ENCODE measurements at places on chromosomes 5 and 9. TPM values are rescaled to one million over a fixed set of nuclear protein-coding genes. Genes with fewer than 3 reads are reported as not detected.

The UNC5A gene
- total RNA-seq, result not detected

- no peak for DNase-seq
Measured at GRCh38 chr5:15243301-15244020, 256.5 kb upstream of the FBXL7 start.

DNA sequence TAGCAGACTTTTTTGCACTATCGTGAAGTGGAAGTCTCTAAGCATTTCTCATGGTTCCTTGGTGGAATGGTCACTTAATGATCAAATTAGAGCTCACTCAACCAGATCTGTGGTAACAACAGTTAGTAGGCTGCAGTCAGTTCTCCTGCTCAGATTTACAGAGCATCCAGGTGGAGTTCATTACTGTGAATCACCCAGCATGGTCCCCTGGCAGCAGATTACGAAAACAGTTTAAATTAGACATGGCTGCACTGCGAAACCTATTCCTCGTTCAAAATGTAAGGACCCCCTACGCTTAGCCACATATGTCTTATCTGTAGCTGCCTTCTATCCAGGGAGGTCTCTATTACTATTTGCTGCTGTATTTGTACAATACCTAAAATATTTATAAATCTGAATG lies 823.6 kb upstream of the ARRDC3 start:
- no peak for DNase-seq

DNA sequence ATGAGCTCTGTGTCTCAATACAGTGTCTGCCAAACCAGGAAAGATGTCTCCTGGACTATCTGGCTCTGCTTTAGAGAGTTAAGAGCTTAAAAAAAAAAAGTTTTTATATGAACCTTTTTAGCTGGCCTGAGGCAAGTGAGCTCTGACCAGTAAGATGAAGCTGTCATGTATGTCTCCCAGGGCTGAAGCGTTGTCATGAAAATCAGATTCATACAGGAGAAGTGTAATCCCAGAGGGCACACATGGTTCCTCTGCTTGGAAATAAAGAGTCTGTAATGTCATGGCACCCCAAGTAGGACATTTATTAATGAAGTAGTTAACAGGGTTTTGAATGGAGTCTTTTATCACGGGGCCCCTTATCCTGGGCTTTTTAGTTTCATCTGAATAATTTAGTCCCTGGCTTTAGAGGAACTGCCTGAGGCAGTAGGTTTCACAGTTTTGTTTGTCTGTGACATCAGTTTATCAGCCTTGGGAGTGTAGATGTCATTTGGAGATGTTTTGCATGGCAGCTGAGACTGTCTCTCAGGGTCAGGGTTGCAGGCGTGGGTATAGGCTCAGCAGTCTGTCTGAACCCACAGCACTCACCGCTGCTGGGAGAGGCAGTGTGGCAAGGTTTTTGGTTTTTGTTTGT lies 223.3 kb downstream of the DIRAS2 start:
- DNase-seq, result no peak

DNA sequence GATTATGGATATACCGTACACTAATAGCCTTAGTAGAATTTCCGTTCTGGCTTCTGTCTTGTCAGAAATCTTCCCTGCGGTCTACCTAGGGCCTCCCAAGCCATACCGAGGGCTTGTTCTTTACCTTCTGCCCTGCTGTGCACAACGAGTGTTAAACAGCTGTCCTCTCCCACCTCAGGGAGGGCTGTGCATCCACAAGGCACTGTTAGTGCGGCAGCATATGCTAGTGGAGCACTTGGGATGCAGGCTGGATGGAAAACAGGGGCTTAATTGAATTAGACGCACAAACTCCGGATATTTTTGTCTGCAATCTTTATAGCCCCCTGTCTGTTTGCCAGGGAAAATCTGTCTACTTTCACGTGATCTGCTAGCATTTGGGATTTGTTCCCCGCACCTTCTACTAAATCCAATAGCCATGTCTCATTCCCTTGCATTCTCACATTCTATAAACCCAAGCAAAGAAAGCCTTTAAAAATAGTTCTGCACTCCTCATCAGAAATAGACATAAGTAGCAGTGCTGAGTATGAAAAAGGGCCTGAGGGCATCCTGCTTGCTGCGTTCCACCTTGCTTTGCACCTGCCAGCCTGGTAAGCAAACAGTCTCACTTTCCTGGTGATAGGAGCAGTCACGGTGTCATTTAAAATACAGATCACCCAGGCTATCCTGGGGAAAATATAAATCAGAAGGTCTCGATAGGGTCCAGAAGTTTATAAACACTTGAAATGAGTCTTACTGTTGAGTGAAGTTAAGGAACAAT lies 382.6 kb downstream of the RASEF start:
- DNase-seq, result no peak

DNA sequence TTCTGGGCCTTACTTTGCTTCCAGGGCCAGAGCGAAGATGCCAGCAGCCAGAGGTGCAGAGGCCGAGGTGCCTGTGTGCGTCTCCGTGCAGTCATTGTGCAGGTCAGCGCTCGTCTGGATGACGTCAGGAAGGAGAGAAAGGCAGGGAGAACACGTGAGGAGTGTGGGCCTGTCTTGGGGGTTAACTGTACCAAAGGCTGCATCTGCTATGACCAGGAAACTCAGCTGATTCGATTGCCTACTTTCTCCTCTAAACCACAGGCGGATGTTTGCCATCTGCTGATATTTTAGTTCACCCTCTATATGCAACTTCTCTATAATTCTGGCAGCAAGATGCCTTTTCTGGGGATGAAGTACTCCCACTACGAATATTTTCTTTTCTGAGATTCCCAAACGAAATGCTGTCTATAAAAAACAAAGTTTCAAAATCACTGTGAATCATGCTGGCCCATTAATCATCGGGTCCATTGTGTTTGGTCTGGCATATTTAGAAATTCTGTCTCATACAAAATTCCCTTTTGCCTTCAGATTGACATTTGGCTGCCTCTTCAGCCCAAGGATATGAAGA lies 24.8 kb downstream of the PCSK1 start:
- peak; percentile 88 for DNase-seq

The OTULINL gene
- total RNA-seq, result 0.36 TPM

DNA sequence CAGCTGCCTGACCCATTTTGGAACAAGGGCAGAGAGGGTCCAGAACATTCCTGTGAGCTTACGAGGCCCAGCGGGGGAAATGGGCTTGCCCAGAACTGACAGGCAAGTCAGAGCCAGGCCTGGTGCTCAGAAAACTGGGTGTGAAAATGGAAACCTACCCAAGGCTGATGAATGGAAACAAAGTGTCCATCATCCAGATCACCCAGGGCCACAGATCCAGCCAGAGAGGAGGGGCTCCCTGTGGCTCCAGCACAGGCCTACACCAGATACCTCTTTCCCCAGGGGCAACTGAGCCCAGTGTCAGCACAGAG lies 3.1 kb downstream of the CLTB start:
- peak; percentile 90 for DNase-seq

The SMC2 gene
- total RNA-seq, result 9.1 TPM

DNA sequence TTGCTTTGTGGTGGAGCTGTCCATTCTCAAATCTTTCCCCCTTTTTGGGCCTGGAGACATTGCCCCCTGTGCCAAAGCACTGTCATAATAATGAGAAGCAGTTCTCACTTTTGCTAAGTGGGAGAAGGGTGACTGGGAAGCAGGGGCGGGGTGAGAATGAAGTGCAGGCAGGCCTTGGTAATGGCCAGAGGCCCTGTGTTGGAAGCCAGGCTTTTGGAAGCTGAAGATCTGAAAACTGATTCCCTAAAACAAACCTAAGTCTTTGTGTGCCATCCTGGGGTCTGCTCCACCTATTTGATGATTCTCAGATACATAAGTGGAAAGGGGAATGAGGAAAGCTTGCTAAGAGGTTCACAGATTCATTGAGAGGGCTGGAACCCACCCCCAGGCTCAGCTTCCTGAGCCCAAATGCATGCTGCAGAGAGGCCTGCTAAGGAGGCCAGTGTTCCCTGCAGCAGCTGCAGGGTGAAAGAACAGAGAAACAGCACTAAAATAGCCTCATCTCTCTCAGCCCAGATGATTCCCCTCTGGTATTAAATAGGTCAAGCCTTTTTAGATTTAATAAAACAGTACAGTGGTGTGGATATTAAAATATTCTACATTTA lies 75.0 kb downstream of the NSG2 start:
- no peak for DNase-seq

The PKN3 gene
- 3.5 TPM for total RNA-seq

GRCh38 chr5:16457451-16457850 lies 8.1 kb downstream of the ZNF622 start:
- no peak for DNase-seq

The CBY3 gene
- total RNA-seq, result not detected

DNA sequence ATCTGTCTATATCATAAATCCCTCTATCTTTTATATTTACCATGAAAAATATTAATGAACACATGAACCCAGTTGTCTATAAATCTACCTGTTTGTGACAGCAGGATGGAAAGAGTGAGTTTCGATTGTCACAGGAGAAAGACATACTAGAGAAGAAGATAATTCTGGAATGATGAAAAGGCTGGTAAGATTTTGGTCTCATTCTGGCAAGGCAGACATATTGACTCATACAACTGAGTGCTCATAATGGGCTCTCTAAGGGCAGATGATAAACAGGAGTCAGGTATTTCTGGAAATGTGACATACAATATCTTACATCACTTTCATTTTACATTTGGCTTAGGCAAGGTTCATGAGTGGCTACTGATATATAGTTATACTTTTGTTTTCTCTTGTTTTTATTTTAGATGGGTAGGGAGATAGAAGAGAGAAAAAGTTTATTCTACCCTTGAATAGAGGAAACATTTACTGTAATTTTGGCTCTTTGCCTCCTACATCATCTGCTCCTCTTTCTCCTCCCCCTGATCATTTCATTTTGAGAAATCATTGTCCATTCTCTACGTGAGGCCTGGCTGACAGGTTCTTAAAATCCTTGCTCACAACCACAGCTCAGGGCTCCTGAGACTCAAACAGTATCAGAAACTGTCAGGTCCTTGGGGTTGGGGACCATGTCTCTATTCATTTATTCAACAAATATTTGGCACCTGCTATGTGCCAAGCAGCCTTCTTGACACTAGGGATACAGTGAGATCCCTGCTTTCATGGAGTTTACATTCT lies 14.4 kb downstream of the ELOVL7 start:
- no peak for DNase-seq

DNA sequence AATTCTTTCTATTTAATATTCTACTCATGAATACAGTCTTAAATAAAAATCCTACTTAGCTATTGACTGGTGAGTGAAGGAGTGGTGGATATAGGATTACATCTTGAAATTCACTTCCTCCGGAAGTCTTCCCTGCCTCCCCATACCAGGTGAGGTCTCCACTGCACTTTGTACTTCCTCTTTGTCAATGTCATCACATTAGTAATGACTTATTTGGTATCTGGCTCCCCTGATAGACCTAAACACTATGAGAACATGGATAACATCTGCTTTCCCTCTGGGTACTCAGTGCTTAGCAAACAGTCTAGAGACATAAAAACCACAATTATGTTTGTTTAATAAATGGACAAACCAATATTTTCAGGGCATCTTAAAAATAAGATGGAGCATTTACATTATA lies 532.1 kb downstream of the PDE4D start:
- DNase-seq, result no peak

The SOHLH1 gene
- total RNA-seq, result not detected

The COL5A1 gene
- 801 TPM for total RNA-seq

- DNase-seq, result no peak
Measured at GRCh38 chr9:76115396-76115795, 224.9 kb downstream of the PCSK5 start.

DNA sequence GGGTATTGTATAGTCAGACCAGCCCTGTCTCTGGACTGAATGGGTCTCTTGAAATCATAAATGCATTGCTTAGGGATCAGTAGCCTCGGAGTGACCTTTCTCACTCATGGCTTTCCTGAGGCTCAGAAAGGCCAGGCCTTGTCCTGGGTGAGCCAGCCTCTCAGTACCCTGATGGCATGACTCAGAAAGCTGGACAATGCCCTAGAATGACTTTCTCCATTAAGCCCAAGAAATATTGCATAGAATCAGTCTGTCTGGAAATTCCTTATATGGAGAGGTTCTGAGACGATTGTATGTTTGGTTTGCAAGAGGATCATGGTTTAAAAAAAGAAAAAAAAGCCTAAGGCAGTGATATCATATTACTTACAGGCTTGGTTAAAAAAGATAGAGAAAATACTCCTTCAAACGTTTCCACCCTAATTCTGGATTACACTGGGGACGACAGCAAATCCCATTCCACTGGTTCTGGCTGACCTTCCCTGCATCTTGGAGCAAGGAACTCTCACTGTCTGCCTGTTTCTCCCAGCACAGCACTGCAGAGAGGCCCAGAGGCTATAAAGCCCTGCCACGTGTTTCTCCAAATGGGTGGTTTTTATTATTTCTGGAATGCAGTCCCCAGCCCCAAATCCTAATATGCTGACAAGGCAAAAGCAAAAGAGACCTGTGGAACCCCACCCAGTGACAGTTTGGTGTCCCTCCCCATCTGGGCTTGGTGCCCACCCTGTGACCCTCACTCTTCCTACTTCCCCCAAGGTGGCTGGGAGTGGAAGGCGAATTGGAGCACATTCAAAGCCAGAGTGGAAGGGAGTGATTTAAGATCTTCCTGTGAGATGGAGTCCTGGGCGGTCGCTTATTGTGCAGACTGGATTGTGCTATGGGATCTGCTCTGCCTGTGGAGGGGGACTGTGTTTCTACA lies 34.4 kb downstream of the MAP1B start:
- DNase-seq, result no peak

GRCh38 chr5:78108564-78108963 lies 185.9 kb downstream of the AP3B1 start:
- no peak for DNase-seq

The PTTG1 gene
- total RNA-seq, result 29.8 TPM

GRCh38 chr5:173878224-173878967 lies 9.8 kb upstream of the CPEB4 start:
- DNase-seq, result no peak

- DNase-seq, result no peak
Measured at GRCh38 chr5:117475919-117476318, 901.3 kb upstream of the SEMA6A start.

DNA sequence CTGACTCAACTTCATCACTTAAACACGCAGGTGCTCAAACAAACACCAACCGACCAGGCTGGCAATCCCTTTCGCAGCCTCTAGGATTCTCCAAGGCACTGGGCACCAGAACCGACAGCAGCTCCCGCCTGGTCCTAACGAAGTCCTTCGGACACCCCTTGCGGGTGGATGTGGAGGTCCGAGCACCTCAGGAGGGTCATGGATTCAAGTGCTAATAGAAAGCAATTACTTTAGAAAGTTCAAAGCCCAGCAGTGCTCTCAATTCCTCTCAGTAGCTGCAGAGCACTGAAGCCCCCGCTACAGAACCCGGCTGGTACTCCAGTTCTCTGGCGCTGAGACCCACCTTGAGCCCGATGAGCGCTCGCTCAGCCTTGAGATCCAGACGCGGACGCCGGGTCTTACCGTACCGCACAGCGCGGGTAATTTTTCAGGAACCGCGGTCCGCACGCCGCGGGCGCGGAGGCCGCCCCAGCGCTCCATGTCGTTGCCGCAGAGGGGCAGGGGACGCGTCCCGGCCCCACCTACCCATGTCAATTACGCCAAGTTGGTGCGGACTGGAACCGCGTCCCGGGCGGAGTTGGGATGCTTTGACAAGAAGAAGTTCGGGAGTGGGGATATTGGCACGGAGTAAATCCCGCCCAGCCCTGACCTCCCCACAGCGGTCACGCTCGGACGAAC lies 638 bp downstream of the MARCHF3 start:
- peak; percentile 84 for DNase-seq
